ENCODE measurements at places on chromosomes 11 and 22.

GRCh38 chr11:120917559-120918239 lies 106.2 kb upstream of the TBCEL start:
- DNase-seq: no peak

- DNase-seq: no peak
Measured at GRCh38 chr11:85052636-85053035, 574.5 kb downstream of the DLG2 start.

DNA sequence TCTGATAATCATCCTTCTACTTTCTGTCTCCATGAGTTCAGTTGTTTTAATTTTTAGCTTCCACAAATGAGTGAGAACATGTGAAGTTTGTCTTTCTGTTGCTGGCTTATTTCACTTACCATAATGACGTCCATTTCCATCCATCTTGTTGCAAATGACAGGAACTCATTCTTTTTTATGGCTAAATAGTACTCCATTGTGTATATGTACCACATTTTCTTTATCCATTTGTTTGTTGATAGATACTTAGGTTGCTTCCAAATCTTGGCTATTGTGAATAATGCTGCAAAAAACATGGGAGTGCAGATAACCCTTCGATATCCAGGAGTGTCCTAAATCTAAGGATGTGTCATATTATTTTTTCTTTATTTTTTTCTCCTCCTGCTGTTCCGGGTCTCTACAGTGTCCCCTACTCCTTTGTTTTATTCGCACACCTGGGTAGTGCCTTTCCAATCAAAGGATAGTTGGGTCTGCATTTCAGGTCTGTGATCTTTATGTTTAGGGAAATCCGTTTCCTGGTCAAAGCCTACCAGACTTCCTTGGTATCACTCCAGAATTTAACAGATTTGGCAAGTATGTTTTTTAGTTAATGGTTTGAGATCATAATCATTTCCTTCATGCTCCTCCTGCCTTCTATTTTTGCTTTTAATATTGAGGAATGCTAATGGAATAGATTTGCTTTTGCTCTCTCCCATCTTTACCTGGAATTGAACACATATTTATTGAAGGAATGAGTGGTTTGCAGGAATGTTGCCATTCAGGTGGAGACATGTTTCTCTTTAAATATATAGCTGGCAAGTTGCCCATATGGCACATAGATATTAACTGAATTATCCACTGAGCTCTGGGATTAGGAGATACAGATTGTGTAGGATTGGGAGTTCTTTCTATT lies 53.7 kb downstream of the ARHGEF12 start:
- DNase-seq: no peak

DNA sequence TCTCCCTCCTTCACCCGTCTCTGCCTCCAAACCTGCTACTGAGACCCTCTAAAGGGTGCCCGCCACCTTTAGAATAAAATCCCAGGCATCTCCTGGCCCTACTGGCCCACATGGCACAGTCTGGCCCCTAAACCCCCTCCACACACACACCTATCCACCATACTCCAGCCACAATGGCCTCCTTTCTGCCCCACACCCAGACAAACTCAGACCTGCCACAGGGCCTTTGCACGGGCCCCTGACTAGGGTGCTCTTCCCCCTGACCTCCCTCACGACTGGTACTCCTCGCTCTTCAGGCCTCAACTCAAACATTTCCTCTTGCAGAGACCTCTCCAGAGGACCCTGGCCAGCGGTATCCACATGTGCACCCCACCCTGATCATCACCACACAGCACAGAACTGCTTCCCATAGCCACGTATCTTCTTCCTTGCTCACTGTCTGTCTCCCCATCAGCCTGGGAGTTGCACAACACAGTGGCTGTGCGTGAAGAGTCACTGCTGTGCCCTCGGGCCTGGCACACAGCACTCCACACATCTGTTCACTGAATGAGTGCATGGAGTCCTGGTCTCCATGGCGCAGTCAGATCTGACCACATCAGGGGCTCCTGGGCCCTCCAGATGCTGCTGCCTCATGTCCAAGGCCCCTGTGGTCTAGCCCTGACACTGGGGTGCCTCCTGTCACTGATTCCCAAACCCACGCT lies 66.2 kb upstream of the TCF20 start:
- no peak for DNase-seq

- DNase-seq: no peak
Measured at GRCh38 chr11:132646890-132647289, 885.4 kb downstream of the OPCML start.

All from immature natural killer cell (primary cell).